Right lobe of liver (tissue), 6 donors: ENCODE measurements at places on chromosomes 1 and 21. TPM values are rescaled to one million over a fixed set of nuclear protein-coding genes. Genes with fewer than 3 reads are reported as not detected.

DNA sequence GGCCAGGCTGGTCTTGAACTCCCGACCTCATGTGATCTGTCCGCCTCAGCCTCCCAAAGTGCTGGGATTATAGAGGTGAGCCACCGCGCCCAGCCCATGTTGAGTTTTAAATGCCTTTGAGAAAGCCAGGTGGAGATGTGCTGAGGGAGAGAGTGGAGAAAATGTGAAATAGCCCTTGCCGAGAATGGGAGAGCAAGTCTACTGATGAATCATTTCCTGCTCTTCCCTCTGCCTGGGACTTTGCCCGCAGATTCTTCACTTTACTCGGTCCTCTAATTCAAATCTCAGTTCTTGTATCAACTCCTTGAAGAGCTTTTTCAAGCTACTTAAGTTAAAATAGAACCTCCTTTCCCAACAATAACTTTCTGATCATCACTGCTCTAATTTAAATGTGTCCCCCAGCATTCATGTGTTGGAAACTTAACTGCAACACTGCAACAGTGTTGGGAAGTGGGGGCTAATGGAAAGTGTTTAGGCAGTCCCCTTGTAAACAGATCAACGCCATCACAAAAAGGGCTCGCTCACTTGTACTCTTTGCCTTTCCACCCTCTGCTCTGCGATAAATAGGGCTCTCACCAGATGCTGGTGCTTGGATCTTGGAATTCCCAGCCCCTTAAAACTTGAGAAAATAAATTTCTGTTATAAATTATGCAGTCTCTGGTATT is 27.8 kb downstream of the OSBPL9 start:
- no peaks in the 10 kb centered on the region for H3K36me3 ChIP-seq
- peaks cover 6% of the 10 kb centered on the region for H3K4me1 ChIP-seq
- no peaks in the 10 kb centered on the region for H3K27me3 ChIP-seq
- DNase-seq = no peak
- H3K4me3 ChIP-seq = no peak overlapping the region
- no peak overlapping the region for H3K27ac ChIP-seq

DNA sequence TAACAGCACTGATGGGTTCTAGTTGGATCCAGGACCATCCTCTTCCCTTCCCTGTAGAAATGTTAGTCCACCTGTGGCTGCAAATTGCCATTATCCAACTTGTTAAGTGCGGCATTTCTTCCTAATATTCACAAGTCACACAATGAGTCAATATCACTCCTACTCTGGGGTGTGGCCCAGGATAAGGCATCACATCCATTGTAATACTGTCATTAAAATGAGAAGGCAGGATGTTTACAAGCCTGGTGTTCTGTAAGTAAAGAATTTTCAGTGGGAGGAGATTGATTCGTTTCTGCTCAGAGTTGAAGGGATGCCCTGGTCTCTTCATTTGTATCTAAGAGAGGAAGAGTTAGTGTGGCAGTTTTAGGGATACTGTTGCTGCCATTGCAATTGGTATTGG is 18.1 kb upstream of the ARHGAP29 start:
- no peaks in the 10 kb centered on the region for H3K4me1 ChIP-seq
- no peak overlapping the region for H3K4me3 ChIP-seq
- no peak overlapping the region for H3K27ac ChIP-seq

DNA sequence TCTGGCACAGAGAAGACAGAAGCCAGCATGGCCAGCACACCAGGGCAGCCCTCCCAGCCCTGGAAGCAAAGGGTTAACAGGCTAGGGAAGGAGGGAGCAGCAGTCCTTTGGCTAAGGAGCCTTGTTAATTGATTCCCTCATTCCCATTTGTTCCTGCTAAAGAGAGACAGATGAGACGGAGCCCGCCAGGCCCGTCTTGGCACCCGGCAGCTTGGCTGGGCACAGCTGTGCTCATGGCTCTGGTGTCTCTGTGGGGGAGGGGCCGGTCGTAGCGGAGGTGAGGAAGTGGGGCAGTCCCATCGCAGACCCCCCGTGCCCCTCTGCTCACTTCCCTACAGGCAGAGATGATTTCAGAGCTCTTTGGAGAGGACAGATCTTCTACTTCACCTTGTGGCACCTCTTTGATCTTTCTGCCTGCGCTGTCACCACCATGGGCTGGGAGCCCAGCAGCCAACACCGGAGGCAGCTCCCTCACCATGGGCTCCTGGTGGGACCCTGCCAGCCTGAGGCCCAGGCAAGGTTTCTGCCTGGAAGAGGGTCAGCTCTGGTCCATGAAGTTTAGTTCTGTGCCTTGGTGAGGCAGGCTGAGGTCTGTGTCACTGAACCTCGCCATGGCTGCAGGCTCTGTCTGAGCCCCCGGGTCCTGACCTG is 38.0 kb downstream of the FOXO6 start:
- H3K27me3 ChIP-seq = no peaks in the 10 kb centered on the region
- DNase-seq = no peak
- H3K27ac ChIP-seq = no peak overlapping the region
- no peak overlapping the region for H3K4me3 ChIP-seq

DNA sequence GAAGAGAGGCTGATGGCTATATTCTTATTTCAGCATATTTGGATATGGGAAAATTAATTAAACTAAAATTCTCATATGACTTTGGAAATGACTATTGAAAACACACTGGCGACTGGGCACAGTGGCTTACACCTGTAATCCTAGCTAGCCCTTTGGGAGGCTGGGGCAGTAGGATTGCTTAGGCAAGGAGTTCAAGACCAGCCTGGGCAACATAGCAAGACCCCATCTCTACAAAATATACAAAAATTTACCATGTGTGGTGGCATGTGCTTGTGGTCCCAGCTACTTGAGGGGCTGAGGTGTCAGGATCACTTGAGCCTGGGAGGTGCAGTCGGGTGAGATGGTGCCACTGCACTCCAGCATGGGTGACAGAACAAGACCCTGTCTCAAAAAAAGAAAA is 26.2 kb downstream of the HS2ST1 start:
- H3K27ac ChIP-seq = no peak overlapping the region
- no peaks in the 10 kb centered on the region for H3K36me3 ChIP-seq
- H3K4me1 ChIP-seq = no peaks in the 10 kb centered on the region
- H3K4me3 ChIP-seq = no peak overlapping the region

GRCh38 chr1:181661569-181661968 is 178.3 kb downstream of the CACNA1E start:
- H3K27ac ChIP-seq = no peak overlapping the region
- H3K27me3 ChIP-seq = no peaks in the 10 kb centered on the region
- no peak overlapping the region for H3K4me3 ChIP-seq
- H3K36me3 ChIP-seq = no peaks in the 10 kb centered on the region
- DNase-seq = no peak

DNA sequence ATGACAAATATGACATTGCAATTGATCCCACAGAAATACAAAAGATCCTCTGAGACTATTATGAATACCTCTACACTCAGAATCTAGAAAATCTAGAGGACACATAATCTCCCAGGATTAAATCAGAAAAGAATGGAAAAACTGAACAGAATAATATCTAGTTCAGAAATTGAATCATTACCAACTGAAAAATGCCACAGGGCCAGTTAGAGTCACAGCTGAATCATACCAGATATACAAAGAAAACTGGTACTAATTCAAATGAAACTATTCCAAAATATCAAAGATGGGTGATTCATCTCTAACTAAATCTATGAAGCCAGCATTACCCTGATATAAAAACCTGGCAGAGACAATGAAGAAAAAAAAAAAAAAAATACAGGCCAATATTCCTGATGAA is 149.3 kb downstream of the BRINP3 start:
- DNase-seq = no peak
- no peak overlapping the region for H3K27ac ChIP-seq
- no peaks in the 10 kb centered on the region for H3K27me3 ChIP-seq

- no peaks in the 10 kb centered on the region for H3K36me3 ChIP-seq
- H3K27ac ChIP-seq = no peak overlapping the region
- H3K4me1 ChIP-seq = no peaks in the 10 kb centered on the region
- DNase-seq = peak; percentile 31
Observed at GRCh38 chr1:53339736-53340635, 12.1 kb upstream of the LRP8 start.

- peak overlapping the region; percentile 24 for H3K27ac ChIP-seq
- H3K27me3 ChIP-seq = no peaks in the 10 kb centered on the region
- no peak for DNase-seq
Observed at GRCh38 chr1:28437264-28437923, 67.9 kb downstream of the PHACTR4 start.

- H3K27ac ChIP-seq = no peak overlapping the region
- H3K4me1 ChIP-seq = no peaks in the 10 kb centered on the region
- no peaks in the 10 kb centered on the region for H3K36me3 ChIP-seq
- DNase-seq = no peak
- no peak overlapping the region for H3K4me3 ChIP-seq
Observed at GRCh38 chr1:24117722-24118409, 5.9 kb upstream of the MYOM3 start.

DNA sequence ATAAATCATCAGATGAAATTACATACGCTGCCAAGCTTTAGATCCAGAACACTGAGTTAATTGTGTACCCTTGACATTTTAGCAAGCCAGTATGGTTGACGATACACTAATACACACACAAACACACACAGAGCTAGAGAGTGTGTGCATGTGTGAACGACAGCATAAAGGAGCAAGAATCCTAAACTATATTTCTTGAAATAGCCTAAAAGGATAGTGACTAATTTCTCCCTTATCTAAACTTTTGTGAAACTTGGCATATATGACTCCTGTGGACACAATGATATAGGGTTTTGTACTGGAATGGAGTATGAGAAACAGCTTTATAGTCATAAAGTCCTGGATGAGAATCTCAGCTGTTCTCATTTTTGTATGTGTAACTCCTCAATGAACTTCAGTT is 65.1 kb upstream of the DMRTA2 start:
- H3K27ac ChIP-seq = no peak overlapping the region
- no peak overlapping the region for H3K4me3 ChIP-seq
- H3K27me3 ChIP-seq = no peaks in the 10 kb centered on the region

DNA sequence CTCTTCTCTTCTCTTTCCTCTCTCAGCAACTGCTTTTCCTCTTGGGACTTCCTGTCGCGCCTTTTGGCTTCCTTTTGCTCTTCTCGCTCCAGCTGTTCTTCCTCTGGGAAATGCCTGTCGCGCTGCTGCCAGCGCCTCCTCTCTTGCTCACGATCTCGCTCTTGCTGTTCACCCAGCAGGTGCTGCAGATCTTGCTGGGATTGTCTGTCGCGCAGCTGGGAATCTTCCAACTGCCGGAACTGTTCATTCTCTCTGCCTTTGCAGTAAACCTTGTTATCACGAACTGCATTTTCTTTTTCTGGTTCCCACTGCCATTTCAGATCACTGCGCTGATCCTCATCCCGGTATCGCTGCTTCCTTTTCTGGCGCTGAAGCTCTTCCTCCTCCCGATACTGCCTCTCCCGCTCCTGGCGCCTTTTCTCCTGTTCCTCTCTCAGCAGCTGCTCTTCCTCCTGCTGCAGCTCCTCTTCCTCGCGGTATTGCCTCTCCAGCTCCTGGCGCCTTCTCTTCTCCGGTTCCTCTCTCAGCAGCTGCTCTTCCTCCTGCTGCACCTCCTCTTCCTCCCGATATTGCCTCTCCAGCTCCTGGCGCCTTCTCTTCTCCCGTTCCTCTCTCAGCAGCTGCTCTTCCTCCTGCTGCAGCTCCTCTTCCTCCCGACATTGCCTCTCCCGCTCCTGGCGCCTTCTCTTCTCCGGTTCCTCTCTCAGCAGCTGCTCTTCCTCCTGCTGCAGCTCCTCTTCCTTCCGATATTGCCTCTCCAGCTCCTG is 5.8 kb downstream of the TCHH start:
- H3K36me3 ChIP-seq = no peaks in the 10 kb centered on the region
- H3K4me1 ChIP-seq = no peaks in the 10 kb centered on the region
- H3K27me3 ChIP-seq = peaks cover 20% of the 10 kb centered on the region
- H3K27ac ChIP-seq = no peak overlapping the region
- no peak for DNase-seq

DNA sequence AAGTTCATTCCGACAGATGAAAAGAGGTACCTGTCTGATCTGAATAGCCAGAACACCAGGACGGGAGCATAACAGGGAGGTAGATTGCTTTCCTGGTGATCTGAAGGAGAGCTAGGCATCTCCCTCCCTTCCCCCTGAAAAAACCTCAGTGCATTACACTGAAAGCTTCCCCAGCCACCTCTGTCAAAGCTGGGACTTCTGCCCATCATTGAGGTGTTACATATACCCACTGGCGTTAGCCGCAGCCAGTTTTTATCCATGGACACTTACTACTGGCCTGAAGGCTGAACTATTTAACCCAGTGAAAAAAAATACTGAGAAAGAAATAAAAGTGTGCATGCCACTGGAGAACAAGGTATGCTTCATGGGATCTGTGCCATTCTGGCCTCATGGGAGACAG is 568.3 kb upstream of the ADAMTS5 start:
- H3K4me3 ChIP-seq = no peak overlapping the region
- no peak overlapping the region for H3K27ac ChIP-seq
- no peak for DNase-seq
- no peaks in the 10 kb centered on the region for H3K36me3 ChIP-seq

- H3K36me3 ChIP-seq = no peaks in the 10 kb centered on the region
- no peak overlapping the region for H3K4me3 ChIP-seq
- no peaks in the 10 kb centered on the region for H3K4me1 ChIP-seq
- H3K27me3 ChIP-seq = no peaks in the 10 kb centered on the region
Observed at GRCh38 chr21:43600642-43601402, 58.5 kb downstream of the HSF2BP start.

DNA sequence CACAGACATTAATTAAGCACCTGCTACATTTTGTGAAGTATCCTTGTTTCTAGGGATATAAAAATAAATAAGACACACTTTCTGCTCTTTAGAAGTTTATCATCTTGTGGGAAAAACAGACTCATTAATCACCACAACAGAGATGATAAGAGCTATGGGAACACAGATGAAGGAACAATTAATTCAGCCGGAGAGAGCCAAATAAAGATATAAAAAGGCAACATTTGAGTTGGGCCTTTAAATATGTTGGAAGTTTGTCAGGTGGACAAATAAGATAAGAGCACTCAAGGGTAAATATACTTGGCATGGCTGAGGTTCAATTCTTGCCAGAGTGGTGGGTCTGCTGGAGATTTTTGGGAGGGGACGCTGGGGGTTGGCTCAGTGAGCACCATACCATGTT is 34.2 kb upstream of the VTCN1 start:
- no peak for DNase-seq
- H3K27ac ChIP-seq = no peak overlapping the region
- H3K4me1 ChIP-seq = no peaks in the 10 kb centered on the region
- no peaks in the 10 kb centered on the region for H3K36me3 ChIP-seq

Gene AGT
- total RNA-seq = 2,346 TPM

Gene MINDY1
- total RNA-seq = 15.3 TPM

Gene SPATA1
- 1.7 TPM for total RNA-seq

Gene ESPN
- total RNA-seq = 117 TPM

Gene IL19
- total RNA-seq = not detected
